Stromal cell of bone marrow (primary cell): ENCODE measurements at places on chromosomes 3 and 15.
A peak's percentile ranks its signal among the peaks of the same experiment; 100 is the strongest.

- peak; percentile 26 for DNase-seq
These were observed 4.8 kb downstream of the HAPLN3 start for GRCh38 chr15:88890495-88890894.

GRCh38 chr15:96230526-96231181 is 99.8 kb upstream of the NR2F2 start:
- DNase-seq, result no peak

DNA sequence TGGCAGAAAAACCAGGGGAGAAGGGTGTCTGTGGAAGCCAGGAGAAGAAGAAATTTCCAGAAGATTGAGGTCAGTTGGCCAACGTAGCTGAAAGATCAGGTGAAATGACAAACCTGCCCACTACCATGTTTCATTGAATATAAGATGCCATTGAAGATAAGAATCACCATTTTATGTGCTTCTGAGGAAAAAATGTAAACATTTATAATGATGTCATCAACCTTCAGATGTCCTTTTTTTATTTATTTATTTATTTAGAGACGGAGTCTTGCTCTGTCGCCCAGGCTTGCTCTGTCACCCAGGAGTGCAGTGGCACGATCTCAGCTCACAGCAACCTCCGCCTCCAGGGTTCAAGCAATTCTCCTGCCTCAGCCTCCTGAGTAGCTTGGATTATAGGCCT is 4.9 kb upstream of the PODXL2 start:
- no peak for DNase-seq

DNA sequence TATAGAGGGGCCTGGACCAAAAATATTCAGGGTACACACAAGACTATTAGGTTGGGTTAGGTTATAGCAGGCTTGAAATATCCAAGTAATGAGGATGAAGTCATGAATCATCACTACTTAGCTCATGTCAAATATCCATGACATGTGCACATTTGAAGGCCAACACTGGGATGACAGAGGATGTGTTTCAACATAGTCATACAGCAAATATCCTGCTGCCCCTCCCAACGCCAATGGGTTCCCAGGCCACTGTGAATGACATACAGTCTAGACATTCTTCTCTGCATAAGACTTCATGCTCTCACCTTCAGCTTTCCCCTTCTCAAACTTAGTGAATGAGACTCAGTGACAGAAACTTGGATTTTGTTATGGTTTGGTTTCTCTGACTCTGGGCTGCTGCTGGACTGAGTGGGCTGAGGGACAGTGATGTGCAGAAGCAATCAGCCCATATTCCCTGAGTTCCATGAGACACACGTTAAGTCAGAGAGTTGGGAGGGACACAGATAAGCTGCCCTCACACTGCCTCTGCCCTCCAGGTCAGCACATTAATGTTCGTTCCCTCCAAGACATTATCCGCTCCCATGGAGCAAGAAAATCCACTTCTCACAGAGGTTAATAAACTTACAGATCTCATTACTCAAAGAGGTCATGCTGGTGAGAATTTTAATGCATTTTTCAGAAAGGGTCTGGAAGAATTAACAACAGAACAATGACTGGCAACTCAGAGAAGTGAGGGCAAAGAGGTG is 15.4 kb downstream of the HOMER2 start:
- DNase-seq, result peak; percentile 63

DNA sequence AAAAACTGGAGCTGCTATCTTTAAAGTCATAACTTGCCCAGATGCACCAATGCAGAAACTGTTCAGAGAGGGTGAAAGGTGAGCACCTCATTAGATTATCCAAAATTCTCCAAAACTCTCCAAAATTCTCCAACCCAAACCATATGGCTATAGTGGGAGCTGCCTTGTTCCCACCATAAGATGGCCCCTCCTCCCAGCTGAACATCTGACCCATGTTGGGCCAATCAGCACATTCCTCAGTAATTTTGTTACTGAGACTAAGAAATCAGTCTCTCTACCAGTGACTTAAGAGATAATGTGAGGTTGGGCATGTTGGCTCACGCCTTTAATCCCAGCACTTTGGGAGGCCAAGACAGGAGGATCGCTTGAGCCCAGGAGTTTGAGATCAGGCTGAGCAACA is 32.8 kb downstream of the DPH3 start:
- no peak for DNase-seq

- no peak for DNase-seq
These were observed 198.2 kb upstream of the STRIT1 start for GRCh38 chr3:155491696-155492095.

DNA sequence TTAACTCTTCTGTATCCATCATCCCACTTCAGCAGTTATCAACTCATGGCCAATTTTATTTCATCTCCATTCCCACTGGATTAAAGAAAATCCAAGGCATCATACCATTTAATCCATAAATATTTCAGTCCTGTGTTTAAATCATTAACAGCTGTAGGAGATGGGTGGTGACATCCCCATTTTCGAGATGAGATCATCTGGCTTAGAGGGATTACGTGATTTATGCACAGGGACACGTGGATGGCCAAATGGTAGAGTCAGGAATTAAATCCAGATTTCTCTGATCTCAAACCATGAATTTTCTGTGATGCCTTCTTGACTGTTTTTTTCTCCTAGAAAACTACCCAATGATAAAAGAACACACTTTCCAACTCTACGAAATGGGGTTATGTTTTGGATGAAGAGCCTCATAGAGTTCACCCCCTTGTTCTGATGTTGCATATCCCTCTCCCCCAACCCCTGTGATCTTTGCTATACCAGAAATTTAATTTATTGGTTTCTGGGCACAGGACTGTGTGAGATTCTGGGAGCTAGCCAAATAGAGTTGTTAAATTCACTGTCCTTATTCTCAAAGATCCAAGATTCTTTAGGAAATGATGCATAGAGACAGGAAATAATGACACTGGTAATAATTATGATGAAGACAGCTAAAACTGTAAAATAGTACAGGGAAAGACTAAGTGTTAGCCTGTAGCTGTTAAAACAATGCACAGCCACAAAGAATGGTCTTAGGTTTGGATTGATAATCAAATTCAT is 7.4 kb downstream of the ZNF589 start:
- peak; percentile 9 for DNase-seq

- DNase-seq, result no peak
These were observed 28.6 kb upstream of the SSUH2 start for GRCh38 chr3:8673083-8673737.

DNA sequence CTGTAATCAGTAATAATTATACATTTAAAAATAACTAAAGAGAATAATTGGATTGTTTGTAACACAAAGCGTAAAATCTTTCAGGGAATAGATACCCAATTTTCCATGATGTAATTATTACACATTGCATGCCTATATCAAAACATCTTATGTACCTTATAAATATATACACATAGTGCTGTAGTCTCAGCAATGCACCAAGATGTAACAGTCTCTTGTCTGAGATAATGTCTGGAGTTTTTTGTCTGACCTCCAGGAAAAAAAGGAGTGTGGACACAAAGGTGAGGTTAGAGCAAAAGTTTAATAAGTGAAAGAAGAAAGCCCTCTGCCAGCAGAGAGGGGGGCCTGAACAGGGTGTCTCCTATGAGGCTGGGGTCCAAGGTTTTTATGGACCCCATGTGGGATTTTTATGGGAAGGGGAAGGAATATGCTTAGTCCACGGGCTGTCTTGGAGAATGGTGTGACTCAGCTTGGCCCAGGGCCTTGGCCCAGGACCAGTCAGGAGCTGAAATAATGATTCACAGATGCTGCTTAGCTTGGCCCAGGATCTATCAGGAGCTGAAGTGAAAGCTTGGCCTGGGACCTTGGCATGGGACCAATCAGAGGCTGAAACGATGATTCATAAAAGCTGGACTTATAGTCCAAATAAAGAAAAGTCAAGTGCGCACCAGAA is 545.0 kb downstream of the ZPLD1 start:
- DNase-seq, result peak; percentile 91

DNA sequence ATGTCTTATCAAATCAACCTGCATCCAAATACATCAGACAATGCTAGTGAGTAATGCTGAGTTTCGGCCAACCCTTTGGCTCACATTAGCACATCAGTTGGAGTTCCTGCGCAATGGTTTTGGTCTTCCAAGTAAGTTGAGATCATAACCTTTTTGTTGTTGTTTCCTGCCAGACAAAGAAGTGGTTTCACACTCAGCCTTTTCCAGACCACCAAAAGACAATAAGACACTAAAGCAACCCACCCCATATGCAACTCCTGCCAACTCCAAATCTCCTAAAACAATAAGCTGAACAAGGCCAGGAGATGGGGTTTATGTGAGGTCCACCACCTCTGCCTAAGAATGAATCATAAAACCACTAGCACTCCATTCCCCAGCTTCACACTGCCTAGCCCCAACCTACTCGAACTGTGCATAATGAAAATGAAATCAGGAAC is 177.0 kb downstream of the ERC2 start:
- peak; percentile 59 for DNase-seq

GRCh38 chr15:77497110-77497737 is 76.5 kb downstream of the HMG20A start:
- DNase-seq, result no peak

DNA sequence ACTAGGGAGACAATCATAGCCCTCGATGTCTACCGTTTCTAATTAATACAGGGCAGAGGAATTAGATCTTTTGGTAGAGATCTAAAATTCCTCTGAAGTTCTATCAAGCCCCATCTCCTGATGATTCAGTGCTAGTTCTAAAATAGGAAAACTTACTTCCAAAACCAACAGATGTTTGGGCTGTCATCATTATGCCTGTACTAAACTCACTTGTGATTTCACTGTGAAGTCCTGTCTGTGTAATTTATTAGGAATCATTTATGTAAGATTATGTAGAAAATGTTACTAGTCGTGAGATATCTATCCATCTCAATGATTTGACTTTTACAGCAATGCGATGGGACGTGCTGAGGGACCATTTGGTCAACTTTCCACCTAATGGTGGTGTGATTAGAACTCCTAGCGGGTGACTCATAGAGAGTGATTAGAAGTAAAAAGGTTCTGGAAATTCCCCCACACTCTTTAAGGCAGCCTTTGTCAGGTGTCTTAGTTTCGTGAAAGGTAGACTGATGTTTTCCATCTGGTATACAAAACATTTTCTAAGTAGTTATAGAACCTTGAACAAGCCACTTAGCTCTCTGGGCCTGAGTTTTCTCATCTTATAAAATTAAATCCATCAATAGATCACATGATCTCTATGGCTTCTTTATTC is 34.2 kb downstream of the LIPC start:
- DNase-seq, result no peak

- peak; percentile 77 for DNase-seq
These were observed 75.8 kb downstream of the CTNNB1 start for GRCh38 chr3:41274944-41275668.

GRCh38 chr3:59480486-59480995 is 430.7 kb upstream of the CFAP20DC start:
- DNase-seq, result peak; percentile 65

DNA sequence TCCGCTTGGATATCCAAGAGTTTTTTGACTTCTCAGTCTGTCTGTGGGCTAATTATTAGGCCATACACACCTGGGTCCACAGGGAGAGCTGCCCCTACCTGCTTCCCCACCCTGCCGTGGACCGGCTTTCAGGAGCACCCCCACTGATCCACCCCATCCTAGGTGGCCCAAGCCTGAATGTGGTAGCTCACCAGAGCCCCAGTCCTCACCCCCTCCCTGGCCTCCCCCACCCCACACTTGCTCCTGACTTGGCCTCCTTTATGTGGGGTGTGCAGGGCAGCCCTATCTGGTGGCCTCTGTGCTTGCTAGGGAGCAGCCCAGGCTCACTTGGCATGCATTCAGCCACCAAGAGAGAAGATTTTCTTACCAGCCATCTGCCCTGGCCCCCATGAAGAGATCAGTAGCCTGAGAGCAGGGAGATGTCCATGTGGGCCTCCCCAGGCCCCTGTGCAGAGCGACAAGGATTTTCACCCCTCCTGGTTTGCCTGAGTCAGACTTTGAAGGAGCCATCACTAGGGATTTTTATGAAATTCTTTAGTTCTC is 11.2 kb downstream of the LRRK1 start:
- no peak for DNase-seq

DNA sequence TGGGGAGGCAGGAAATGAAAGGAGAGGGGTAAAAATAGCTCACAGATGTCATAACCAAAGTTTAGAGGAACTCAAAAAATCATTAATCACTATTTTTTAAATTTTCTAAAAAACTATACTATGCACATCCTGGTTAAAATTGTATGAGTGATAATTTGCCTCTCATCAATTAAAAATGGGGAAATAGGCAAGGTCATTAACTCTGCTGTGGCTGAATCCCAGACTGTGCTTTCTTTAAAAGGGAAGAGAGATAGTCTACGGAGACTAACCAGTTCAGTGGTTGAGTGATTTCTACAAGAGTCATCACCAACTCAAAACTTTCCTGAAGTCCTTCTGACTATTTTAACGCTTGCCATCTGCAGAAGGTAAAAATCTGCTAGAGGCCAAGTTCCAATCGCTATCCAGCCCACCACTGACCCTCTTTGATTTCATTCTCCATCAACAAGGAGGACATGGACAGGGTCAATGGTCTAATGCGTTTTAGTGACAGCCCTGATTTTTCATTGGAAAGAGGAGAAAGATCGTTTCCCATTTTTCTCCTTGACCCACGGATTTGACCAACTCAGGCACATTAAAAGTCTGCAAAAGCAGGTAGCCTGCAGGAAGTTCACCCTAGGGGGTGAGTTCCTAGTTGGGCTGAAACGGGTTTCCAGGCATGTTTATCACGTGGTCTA is 850 bp downstream of the SUCLG2 start:
- no peak for DNase-seq

DNA sequence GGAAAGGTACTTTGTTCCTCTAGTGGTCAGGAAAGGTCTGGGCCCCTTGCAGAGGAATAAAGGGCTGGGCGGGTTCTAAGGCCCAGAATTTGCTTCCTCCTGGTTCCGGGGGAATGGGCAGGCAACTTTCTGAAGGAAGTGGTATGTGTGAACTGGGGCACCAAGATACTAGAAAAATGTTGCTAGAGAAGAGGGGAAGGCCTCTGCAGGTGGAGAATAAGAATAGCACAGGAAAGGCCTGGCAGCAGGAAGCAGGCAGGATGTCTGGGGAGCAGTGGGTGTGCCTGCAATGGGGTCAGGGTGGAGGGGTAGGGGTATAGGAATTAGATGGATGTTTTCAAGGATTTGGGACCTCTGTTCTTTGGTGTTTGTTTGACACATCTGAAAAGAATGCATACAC is 2.0 kb downstream of the SLC22A13 start:
- DNase-seq, result no peak

DNA sequence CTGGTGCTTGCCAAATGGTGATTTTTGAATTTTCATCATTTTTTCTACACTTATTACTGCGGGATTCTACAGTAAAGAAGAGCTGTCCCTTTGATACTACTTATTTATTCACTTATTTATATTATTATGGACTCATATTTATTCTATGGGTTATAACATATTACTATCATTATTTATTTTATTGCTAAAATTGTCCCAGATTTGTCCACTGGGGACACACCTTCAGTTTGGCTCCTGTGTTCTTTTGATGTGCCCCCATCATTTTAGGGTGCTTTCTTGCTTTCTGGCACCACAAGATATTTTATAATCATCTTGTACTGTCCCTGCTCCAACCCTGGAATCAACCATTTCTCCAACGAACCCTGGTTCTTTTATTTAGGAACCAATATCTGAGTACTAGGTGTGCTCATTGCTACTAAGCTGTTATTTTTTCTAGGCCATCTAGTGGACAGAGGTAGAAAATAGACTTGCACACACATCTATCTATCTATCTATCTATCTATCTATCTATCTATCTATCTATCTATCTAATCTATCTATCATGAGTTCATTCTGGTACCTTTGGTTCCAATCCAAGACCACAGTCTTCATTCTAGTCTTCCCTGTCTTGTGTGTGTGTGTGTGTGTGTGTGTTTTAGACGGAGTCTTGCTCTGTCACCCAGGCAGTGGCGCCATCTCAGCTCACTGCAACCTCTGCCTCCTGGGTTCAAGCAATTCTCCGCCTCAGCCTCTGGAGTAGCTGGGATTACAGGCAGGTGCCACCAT is 16.0 kb downstream of the SLC22A14 start:
- peak; percentile 9 for DNase-seq

GRCh38 chr3:173993299-173993698 is 595.8 kb downstream of the NLGN1 start:
- peak; percentile 55 for DNase-seq
